ENCODE measurements at places on chromosomes 5 and 9.

- DNase-seq = peak; percentile 8
These were observed 185.9 kb upstream of the RASA1 start for GRCh38 chr5:87081511-87082372.

DNA sequence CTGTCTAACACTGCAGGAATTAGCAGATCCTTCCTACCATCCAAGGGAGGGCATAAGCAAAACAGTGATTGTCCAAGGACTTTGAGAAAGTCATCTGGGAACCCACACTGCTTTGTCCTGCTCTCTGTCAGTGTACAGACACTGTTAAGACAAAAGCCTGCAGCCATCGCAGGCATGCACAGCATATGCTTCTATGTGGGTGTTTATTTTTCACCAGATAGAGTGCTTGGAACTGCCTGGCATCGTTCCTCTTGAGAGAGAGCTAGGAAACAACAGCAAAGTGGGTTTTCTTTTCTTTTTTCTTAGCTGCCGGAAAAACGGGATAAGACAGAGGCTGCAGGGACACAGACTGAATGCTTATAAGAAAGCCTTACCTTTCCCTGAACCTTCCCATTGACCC, 212.3 kb downstream of the ICE1 start:
- no peak for DNase-seq

- DNase-seq = no peak
These were observed 38.3 kb upstream of the TIFAB start for GRCh38 chr5:135490245-135491037.

- no peak for DNase-seq
These were observed 23.9 kb upstream of the PPP3R2 start for GRCh38 chr9:101618698-101619097.

DNA sequence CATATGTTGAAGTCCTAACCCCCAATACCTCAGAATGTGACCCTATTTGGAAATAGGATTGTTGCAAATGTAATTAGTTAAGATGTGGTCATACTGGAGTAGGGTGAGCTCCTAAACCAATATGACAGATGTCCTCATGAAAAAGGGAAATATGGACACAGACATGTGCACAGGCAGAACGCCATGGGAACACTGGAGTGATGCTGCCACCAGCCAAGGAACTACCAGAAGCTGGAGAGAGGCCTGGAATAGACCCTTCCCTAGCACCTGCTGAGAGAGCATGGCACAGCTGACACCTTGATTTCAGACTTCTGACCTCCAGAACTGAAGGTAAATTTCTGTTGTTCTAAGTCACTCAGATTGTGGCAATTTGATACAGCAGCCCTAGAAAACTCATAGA, 110.8 kb downstream of the CTNND2 start:
- no peak for DNase-seq

GRCh38 chr5:130747556-130747955, 417.5 kb downstream of the HINT1 start:
- no peak for DNase-seq

GRCh38 chr9:34552606-34552981, 29.8 kb upstream of the ENHO start:
- no peak for DNase-seq

DNA sequence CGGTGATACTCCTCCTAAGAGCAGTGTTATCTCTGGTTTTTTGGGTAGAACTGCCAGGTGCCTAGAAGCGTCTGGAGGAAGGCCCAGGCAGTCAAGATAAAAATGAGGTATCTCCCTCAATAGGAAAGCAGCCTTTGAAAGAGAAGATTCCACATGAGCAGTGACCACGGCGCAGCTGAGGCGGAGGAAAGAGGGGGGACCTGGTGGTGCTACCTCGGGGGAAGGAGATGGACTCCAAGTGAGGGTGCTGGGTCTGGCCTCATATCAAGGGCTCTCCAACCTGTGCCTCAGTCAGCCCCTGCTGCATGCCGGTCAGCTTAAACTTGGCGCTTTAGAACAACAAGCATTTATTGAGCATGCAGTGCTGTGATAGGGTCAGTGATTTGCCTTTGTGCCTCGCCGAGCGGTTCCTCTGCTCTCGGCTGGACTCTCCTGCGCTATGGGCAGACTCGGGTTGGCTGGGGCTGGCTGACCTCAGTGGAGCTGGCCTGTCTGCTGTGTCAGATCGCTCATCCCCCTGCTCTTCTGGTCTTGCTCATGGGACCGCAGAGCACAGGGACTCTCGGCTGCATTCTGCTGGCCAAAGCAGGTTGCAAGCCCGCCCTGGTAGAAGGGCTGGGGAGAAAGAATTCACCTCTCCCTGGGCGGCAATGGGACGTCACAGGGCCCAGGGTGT, 121.1 kb upstream of the IRX4 start:
- no peak for DNase-seq

GRCh38 chr5:59584858-59585846, 308.4 kb downstream of the PDE4D start:
- no peak for DNase-seq

DNA sequence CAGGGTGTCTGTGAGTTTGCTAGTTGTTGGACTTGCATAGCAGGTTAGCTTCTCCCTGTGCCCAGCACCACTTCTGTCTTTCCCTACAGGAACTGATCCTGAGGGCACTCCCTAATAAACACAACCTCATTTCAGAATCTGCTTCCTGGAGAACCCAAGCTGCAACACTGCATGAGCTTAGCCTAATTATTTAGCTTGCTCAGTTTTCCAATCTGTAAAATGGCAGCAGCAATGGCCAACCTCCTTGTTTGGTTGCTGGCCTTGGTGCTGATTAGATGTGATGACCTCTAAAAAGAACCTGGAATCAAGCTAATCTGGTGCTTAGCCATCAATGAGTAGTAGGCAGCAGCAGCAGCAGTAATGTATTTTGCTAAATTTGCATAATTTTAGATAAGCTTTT, 133.9 kb downstream of the ADCY2 start:
- no peak for DNase-seq

DNA sequence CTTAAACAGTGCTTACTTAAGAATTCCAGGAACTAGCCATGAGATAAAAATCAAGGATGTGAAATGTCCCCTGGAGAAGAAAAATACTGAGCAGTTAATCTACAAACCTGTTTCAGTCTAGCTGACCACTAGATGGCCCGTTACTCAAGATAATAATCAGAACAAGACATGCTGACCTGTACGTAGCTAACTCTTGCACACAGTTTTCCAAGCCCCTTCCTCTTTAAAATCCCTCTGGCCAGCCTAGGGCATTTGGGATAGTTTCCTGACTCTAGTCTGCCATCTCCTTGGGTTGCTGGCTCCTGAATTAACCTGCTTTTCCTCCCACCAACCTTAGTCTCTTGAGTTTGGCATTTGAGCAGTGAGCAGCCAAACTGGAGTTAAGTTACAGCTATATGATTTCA, 59.2 kb upstream of the TRAF1 start:
- no peak for DNase-seq

- DNase-seq = no peak
These were observed 366.5 kb downstream of the CHSY3 start for GRCh38 chr5:130270786-130271185.

DNA sequence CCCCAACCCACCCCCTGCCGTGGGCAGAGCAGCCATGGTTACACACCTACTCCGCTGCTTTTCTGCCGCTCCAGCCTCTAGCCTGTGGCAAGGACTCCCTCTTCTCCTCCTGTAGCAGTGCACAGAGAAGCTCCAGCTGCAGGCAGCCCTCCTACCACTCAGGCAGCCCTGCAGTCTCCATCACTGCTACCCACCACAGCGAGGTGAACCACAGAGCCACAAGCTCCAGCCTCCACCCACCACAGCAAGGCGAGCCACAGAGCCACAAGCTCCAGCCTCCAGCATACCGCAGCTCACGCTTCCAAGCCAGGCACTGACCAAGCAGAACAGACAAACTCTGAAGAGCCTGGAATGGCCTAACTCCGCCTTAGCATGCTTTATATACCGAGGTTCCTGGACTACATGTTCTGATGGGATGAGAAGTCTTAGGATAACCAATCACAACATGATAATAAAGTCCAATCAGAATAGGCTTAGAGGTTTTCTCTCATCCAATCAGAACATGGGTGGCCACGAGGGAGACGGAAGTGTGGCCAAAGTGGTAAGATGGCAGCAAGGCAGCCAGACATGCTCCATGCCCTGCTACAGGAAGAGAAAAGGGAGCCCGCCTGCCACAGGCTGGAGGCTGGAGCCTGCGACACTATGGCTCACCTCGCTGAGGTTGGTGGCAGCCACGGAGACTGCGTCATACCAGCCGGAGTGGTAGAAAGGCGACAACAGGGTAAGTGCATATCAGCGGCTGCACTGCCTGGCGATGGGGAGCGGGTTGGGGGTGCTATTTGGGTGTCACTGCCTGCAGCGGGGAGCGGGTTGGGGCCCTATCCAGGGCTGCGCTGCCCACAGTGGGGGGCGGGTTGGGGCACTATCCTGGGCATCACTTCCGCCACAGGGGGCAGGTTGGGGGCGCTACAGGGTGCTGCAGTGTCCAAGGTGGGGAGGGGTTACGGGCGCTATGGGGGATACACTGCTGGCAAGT, 75.8 kb upstream of the PCAT7 start:
- no peak for DNase-seq

GRCh38 chr5:1453613-1454012, 8.4 kb upstream of the SLC6A3 start:
- no peak for DNase-seq

DNA sequence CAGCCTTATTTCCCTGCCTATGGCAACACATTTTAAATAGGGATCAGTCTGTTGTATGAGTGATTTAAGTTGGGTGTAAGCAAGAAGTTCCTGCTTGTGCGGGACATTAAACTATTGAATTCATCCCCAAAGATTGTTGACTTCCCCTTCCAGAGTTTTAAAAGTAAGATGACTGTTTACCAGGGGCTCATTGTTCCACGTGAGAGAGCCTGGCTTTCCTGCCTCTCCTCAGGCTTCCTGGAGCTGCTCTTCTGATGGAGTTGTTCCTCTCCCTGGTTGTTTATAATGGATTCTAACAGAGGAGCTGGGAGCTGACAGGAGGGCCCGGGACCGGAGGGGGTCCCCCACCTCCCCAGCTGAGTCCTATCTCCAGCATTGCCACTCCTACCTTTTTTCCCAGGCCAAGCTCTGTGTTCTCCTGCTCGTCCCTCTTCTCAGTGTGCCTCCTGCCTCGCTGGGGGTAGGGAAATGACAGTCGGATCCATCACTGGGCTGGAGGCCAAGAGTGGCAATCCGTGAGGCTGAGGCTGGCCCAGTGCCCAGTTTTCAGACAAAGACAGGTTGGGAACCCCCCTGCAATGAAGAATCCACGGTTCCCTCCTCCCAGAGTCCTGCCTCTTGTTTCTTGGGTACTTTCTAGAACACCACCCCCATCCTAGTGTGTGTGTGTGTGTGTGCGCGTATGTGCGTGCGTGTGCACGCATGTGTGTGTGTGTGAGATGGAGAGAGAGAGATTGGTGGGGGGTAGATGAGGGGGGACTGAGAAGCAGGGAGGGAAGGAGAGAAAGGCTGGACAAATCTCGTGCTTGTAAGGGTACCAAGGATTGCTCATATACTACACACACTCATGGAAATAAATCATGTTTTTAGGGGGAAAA, 123.7 kb upstream of the NFIB start:
- no peak for DNase-seq

DNA sequence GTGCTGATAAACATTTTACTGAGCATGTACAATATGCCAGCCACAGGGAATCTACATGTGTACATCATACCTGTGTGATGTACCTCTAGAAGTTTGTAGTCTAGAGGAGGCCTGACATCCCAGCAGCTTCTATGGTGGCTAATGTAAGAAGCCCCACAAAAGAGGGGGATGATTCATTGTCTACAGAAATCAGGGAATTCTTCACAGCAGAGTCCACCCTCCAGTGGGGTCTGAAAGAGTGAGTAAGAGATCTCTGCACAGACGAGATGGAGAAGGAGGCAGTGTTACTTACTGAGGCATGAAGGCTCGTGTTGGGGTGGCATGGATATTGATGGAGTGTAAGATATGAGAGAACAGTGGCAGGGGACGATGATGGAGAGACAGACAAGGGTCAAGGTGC, 103.0 kb downstream of the NTRK2 start:
- no peak for DNase-seq

- no peak for DNase-seq
These were observed 29.7 kb upstream of the MEIKIN start for GRCh38 chr5:131974956-131975726.

GRCh38 chr9:13665418-13666066, 386.1 kb upstream of the MPDZ start:
- no peak for DNase-seq

GRCh38 chr5:157836121-157836753, 22.7 kb downstream of the CLINT1 start:
- DNase-seq = no peak

GRCh38 chr9:105510024-105510423, 47.9 kb upstream of the FKTN start:
- no peak for DNase-seq

- DNase-seq = no peak
These were observed 57.1 kb downstream of the RETREG1 start for GRCh38 chr5:16559702-16560101.

DNA sequence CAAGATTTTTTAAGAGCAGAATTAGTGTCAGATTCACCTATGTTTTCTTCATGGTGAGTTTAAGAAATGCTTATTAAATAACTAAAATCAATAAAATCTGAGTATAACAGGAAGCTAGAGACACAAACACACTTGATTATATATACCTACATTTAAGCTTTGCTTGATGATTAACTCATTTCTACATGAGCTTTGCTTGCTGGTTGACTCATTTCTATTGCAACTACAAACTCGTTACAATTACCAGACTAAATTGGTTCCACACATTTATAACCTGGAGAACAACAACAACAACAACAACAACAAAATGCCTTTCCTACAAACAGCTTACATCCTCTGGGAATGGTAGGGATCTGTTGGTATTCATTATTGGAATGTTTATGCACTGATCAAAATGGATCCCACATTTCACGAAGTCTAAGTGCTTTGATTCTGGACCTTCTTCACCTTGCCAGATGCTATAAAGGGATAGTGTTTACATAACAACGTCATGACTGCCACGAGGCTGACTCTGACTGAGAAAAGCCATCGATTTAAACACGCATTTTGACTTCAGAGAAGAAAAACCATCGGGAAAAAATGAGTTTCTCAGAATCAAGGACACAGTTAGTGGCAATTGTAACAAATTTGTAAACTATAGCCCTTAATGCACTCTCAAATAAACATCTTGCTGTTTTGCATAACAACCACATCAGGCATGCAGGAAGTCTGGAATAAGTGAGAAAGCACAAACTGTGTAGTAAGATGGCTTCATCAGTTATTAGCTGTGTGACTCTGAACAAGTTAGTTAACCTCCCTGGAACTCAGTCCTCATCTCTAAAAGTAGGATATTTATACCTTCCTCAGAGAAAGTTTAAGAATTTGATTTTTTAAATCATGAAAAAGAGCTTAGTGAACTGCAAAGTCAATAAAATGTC, 49.8 kb downstream of the RASEF start:
- no peak for DNase-seq

- no peak for DNase-seq
These were observed 106.8 kb upstream of the PTGER4 start for GRCh38 chr5:40572937-40573336.

GRCh38 chr5:78549043-78549442, 99.5 kb downstream of the LHFPL2 start:
- DNase-seq = no peak

GRCh38 chr5:20231040-20231439, 243.0 kb upstream of the CDH18 start:
- no peak for DNase-seq

- no peak for DNase-seq
These were observed 6.9 kb downstream of the RAB24 start for GRCh38 chr5:177296581-177296980.

Measured in stimulated activated CD8-positive, alpha-beta memory T cell treated with anti-CD3 and anti-CD28 coated beads, Interleukin-4, amount 100 ng/mL, for 4 hours (primary cell).